ENCODE measurements at places on chromosomes 7 and 10.

- DNase-seq: no peak
Measured at GRCh38 chr10:124683814-124684213, 60.4 kb downstream of the FAM53B start.

DNA sequence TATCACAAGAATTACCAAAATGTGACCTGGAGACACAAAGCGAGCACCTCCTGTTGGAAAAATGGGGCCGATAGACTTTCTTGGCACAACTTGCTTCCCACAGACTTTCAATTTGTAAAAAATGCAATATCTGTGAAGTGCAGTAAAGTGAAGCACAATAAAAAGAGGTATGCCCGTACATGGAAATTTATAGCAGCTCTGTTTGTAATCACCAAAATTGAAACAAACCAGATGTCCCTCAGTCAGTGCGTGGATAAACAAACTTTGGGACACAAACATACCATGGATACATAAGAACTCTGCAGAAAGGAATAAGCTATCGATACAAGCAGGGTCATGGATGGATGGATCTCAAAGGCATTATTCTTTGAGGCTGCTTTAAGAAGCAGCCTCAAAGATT is 33.6 kb downstream of the ARID5B start:
- DNase-seq: no peak

DNA sequence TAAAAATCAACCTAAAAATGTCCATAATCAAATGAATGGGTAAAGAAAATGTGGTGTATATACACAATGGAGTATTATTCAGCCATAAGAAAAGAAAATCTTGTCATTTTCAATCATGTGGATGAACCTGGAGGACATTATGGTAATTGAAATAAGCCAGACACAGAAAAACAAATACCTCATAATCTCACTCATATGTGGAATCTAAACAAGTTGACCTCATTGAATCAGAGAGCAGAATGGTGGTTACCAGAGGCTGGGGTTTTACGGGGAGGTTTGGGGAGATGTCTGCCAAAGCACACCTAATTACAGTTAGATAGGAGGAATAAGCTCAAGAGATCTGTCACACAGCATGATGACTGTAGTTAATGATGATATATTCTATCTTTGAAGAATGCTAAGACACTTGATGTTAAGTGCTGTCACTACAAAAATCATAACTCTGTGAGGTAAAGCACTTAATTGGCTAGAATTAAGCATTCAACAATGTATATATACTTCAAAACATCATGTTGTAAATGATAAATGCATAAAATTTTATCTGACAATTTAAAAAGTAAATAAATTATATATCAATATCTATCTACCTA is 39.1 kb upstream of the TNPO3 start:
- DNase-seq: no peak

- DNase-seq: no peak
Measured at GRCh38 chr7:44985900-44986217, 7.0 kb upstream of the MYO1G start.

GRCh38 chr7:117014673-117015133 is 61.4 kb downstream of the ST7 start:
- DNase-seq: no peak

DNA sequence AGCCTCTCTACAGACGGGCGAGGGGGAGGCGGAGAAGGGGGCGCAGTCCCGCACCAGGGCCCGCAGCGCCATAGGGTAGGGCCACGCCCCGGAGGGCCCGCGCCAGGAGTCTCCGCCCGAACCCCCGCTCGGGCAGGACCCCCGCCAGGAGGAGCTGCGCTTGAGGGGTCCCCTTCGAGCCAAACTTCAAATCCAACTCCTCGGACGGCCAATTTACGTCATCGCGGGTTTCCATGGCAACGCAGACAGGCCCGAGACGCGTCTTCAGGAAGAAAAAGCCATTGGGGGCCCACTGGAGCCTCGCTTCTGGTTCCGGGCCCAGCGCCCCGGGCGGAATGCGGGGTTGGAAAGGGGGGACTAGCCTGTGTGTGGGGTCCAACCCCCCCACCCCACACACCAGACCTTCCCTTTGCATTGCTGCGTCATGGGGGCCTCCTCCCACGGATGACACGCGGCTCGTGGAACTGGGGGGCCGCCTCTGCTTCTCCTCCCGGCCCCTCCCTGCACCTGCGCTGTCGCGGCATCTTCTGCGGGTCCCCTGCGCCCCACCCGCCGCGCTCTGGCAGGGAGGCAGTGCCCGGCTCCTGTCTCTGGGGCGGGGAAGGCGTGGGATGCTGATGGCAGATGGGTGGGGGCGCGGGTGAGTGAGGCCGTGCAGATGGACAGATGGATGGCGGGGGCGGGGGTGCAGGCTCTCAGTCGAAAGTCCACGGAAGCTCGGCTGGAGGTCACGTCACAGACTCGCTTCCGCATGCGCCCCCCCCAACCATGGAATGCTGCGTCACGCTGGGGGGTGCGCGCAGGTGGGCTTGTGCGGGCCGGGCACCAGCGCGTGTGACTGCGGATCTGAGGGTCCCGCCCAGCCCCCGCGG is 1.2 kb downstream of the CALY start:
- peak; percentile 95 for DNase-seq

DNA sequence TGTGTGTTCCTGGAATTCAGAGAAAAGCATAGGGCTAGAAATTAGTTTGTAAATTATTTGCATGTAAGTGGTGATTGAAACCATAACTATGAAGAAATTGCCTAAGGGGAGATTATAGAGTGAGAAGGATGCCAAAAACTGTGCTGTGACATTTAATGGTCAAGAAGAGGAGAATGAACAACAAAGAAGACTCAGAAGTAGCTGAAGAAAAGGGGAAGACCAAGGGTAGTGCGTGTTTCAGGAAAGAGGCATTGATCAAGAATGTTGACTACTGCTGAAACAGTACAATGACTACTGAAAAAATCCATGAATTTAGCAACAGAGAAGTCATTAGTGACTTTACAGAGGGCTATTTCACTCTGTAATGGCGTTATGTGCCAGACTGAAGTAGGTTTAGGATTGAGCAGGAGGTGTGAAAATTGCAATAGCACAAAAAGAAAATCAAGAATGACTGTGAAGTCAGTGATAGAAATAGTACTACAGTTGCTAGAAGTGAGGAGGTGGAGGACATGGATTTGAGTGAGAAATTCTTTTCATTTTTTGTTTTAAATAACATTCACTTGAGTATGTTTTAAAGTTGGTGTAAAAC is 28.9 kb upstream of the SAMD9L start:
- no peak for DNase-seq

- no peak for DNase-seq
Measured at GRCh38 chr7:48213226-48213625, 42.0 kb downstream of the ABCA13 start.

GRCh38 chr7:132639983-132640382 is 63.7 kb upstream of the PLXNA4 start:
- no peak for DNase-seq

GRCh38 chr7:85565276-85565675 is 378.4 kb upstream of the SEMA3D start:
- no peak for DNase-seq
